ENCODE measurements at places on chromosomes 12 and 14. TPM values are rescaled to one million over a fixed set of nuclear protein-coding genes. Genes with fewer than 3 reads are reported as not detected.

DNA sequence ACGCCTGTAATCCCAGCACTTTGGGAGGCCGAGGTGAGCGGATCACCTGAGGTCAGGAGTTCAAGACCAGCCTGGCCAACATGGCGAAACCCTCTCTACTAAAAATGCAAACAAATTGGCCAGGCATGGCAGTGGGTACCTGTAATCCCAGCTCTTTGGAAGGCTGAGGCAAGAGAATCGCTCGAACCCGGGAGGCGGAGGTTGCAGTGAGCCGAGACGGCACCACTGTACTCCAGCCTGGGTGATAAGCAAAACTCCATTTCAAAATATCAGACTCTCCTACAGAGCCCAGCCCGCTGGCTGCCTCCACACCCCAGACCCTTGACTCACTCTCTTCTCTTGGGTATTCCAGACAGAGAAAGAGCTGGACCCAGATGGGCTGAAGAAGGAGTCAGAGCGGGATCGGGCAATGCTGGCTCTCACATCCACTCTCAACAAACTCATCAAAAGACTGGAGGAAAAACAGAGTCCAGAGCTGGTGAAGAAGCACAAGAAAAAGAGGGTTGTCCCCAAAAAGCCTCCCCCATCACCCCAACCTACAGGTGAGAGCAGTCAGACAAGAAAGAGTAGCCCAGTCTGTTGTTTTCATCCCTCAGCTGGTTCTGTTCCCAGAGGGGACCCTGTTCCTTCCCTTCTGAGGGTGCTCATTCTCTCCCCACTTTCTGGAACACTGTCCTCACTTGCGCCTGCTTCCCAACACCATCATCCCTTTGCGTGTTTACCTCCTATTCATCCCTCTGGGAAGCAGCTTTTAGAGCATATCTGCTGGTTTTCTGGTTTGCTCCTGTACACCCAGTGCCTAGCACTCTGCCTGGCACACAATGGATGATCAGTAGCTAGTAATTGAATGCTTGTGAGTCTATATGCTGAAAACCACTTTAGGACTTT is 19.7 kb downstream of the AGAP2 start:
- DNase-seq: no peak

- no peak for DNase-seq
Observed at GRCh38 chr12:22360774-22361173, 26.3 kb upstream of the ST8SIA1 start.

- no peak for DNase-seq
Observed at GRCh38 chr14:65168840-65169239, 66.5 kb upstream of the MAX start.

DNA sequence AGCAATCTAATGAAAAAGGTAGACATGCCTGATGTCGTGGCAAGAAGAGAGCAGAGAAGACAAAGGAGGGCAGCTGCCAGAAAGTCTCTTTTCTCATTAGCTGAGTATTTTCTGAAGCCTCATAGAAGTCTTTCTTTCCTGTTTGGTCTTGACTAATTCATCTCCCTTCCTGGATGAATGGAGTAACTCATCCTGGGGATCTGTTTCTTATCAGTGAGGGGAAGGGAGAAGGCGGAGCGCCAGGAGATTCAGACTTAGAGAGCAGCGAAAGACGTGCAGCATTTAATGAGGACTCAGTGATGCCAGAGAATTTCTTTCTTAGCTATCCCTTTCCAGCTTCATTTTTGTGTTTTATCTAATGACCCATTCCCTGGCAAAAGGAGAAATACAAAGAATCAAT is 89.4 kb downstream of the SLC15A4 start:
- DNase-seq: no peak

DNA sequence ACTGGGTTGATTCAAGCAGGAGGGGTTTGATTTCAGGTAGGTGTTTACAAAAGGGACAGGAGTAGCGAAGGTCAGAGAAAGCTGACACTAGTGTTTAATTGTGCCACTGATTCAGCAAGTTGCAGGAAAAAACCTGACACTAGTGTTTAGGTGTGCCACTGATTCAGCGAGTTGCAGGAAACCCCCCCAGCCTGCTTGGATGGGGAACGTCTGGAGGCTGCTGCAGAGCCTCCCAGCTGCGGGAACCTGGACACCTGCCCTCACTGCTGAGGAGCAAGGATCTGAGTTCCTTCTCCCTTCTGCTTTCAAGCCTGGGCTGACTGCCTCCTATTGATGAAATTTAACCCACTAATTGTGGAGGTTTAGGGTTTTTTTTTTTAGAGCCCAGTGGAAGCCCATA is 84.2 kb downstream of the AVPR1A start:
- DNase-seq: no peak

The CIT gene
- total RNA-seq: 28.1 TPM

The MSRB3 gene
- 11.4 TPM for total RNA-seq

The BDKRB1 gene
- 0.40 TPM for total RNA-seq
